ENCODE measurements at places on chromosomes 6 and 20. TPM values are rescaled to one million over a fixed set of nuclear protein-coding genes. Genes with fewer than 3 reads are reported as not detected.

OR2H2 gene
- total RNA-seq = not detected

CLVS2 gene
- 0.13 TPM for total RNA-seq

MUCL3 gene
- 0.10 TPM for total RNA-seq

BPIFB2 gene
- total RNA-seq = not detected

PHACTR3 gene
- 0.45 TPM for total RNA-seq

MAPK13 gene
- 0.49 TPM for total RNA-seq

MCM3 gene
- 75.7 TPM for total RNA-seq

SIRPB1 gene
- 0.43 TPM for total RNA-seq
